ENCODE measurements at places on chromosomes 3 and 15.

- DNase-seq = no peak
These were observed 234.1 kb downstream of the RORA start for GRCh38 chr15:60994963-60995475.

- DNase-seq = no peak
These were observed 43.0 kb downstream of the FLNB start for GRCh38 chr3:58051196-58051595.

DNA sequence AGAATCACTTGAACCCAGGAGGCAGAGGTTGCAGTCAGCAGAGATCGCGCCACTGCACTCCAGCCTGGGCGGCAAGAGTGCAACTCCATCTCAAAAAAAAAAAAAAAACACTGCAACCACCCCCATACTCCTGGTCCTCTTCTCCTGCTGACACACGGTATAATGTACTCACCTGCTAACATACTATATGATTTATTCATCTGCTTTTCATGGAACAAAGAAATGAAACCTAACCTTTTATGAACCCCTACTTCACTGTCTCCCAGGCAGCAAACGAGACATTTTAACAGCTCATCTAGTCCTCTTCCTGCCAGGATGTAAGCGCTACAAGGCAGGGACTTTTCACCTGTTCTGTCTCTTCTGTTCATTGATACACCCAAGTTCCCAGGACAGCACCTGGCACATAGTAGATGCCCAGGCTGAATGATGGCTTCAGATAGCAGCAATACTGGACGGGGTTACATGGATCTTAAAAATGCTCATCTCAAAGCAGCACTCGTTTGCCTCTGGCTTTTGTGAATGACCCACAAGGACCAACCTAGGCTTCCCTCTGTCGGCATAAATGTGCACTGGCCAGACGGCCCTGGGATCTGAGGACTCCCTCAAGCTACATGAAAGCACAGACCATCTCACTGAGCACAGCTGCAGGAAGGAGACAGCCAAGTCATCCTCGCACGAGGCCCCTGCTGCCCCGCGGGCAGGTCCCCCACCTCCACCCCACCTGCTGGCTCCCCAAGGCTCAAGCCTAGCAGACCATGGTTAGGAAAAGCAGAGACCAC, 20.3 kb downstream of the XXYLT1 start:
- no peak for DNase-seq

DNA sequence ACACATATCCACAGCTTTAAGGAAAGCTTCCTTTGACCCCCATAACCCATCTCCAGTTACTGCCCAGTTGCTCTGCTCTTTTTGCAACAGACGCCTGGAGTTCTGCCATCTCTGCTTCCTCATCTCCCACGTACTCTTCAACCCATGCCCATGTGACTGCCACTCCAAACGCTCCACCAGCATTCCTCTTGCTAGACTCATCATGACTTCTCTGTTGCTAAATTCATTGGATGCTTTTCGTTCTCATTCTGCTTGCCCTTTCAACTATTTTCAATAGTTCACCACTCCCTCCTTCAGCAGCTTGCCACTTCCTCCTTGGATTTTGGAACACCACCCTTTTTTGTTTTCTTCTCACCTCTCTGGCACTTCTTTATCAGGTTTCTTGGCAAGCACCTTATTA, 2.7 kb upstream of the KNSTRN start:
- no peak for DNase-seq

GRCh38 chr15:64755427-64755940, 19.9 kb downstream of the RBPMS2 start:
- DNase-seq = no peak

- no peak for DNase-seq
These were observed 224.2 kb upstream of the TBL1XR1 start for GRCh38 chr3:177421481-177421785.
